ENCODE measurements at places on chromosomes 5 and 9.

GRCh38 chr9:93127395-93127911 lies 6.6 kb downstream of the NINJ1 start:
- DNase-seq = no peak

- DNase-seq = no peak
These were observed 247.0 kb downstream of the AOPEP start for GRCh38 chr9:94973451-94973941.

DNA sequence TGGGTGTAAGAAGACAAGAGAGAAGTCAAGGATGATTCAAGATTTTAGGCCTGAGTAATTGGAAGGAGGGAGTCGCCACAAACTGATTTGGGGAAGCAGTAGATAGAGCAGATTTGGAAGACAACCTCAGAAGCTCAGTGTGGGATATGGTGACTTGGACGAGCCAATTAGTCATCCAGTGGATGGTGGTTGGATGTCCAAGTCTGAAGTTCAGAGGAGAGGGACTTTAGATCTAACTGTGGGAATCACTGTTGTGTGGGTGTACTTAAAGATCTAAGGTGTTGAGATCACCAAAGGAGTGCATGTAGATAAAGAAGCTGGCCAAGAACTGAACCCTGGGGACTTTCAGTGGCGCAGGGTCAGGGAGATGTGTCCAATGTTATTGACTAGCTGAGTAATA lies 2.2 kb downstream of the IDNK start:
- DNase-seq = no peak

DNA sequence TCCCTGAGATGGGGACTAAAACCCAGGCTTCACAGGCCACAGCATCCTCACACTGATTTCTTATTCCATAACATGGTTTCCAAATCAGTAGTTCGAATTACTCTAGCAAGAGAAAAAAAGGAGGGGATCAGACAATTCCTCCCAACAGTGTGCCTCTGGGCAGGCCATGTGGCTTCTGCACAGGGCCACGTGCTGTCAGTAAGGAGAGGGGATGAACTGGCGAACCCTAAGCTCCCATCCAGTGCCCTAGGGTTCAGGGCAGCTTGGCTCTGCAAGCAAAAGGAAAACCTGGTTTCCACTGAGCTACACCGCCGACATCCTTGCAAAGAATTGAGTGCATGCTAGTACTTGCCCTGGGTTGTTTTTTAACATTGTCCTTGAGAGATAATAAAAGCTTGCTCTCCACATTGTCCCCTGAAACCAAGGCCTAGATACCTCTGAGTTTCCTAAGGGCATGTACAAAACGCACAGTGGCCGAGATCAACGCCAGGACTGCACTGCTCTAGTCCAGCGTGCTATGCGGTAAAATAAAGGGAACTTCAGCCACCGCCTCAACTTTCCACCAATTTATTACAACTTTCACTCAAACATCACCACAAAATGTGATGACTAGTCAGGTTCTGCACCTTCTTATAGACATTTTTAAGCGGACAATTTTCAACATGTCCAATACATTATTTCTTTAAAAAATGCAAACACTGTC lies 4.5 kb downstream of the CAMSAP1 start:
- no peak for DNase-seq

- no peak for DNase-seq
These were observed 69.4 kb downstream of the AK8 start for GRCh38 chr9:132808645-132809044.

DNA sequence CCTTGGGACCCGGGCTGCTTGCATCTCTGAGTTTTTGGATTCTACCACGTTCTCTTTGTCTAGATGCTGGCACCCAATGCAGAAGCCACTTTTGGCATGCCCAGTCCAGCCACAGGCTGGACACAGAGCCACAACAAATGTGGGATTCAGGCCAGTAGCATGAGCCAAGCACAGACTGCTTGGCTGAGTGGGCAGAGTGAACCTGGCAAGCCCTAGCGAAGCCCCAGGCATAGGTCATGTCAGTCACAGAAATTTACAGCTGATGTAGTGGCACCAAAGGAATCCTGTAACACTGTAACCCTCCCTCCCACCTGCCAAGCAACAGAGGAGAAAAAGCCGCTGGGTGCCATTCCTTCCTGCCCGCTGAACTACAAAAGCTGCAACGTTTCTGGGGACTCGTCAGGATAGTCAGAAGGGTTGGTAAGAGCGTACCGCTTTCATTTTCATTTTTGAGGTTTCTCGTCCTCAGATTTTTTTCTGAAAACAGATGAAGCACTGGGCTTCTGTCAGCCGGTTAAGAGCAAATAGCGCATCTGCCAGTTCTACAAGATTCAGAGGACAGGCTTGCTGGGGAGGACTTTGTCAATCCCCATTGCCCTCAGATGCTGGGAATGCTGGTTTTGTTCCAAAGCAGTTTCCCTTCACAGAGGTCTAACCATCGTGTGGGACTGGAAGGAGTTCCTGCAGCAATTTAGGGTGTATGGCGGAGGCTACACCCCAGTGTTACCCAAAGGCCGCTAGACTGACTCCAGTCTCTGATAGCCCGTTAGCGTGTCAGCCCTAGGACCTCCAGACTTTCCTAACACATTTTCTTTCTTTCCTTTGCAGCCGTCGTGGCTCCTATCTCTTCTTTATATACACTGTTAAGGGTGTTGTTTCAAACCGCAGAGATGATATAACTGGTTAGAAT lies 399.0 kb downstream of the HTR1A start:
- DNase-seq = no peak

DNA sequence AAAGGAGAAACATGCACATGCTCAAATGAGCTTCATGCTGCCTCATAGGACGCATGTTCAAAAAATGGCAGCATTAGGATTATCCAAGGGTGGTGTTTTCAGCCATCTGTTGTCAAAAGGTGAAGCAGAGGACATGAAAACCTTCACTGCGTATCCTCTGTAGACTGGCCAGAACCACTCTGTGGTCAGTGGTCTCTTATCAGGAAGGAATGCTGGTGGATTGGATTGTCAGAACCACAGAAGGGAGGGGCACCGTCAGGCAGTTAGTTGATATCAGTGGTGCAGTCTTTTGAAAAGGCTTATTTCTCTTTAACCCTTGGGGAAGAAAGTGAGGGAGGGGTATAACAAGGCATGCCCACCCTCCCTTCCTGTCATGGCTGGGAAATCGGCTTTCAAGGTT lies 100.1 kb downstream of the FBXL7 start:
- no peak for DNase-seq

GRCh38 chr9:126051446-126052130 lies 275.0 kb upstream of the MVB12B start:
- no peak for DNase-seq

DNA sequence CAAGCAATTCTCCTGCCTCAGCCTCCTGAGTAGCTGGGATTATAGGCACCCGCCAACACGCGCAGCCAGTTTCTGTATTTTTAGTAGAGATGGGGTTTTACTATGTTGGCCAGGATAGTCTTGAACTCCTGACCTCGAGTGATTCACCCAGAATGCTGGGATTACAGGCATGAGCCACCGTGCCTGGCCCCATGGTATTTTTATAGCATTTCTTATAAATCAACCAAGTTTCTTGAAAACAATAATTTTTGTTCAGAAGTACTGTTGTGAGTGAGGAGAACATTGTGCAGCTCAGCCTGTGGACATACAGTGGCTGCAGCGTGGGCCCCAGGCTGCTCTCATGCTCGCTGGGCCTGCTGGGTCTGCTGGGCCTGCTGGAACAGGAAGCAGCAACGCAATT lies 45.3 kb downstream of the MAP1B start:
- DNase-seq = no peak

- no peak for DNase-seq
These were observed 7.0 kb downstream of the CENPP start for GRCh38 chr9:92332577-92333281.

DNA sequence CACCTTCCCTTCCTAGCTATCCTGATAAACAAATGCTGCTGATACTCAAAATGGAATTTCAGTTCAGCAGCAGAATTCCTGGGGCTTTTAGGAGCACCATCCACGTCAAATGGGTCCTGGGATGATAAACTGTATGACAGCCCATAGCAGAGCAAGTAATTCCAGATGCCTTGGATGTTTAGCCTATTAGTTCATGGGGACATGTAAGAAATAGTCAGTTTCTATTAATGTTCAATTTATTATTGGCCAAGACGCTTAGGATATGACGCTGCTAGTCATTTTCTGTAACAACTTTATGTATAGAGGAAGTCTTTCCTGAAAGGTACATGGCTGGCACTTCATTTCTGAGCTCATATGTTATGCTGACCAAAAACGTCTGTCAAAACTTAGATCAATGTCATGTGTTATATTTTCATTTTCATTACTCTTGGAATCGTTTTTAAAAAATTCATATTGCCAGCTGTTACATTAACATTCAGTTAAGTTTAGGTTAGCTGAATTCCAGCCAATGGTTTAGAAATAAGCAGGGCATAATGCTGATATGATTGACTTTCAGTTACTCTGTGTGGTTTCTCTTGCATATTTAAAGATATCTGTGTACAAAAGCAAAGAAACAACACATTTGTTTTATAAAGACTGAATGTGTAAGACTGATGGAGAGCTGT lies 243.8 kb downstream of the CSNK1G3 start:
- no peak for DNase-seq

GRCh38 chr5:55104946-55105701 lies 2.7 kb downstream of the GZMA start:
- no peak for DNase-seq
